Occipital lobe (tissue), 3 donors: ENCODE measurements at places on chromosomes 5 and 9.

- DNase-seq, result no peak
Observed at GRCh38 chr5:1295650-1296037, 776 bp upstream of the TERT start.

- DNase-seq, result no peak
Observed at GRCh38 chr9:127809540-127810377, 7.1 kb downstream of the FPGS start.

DNA sequence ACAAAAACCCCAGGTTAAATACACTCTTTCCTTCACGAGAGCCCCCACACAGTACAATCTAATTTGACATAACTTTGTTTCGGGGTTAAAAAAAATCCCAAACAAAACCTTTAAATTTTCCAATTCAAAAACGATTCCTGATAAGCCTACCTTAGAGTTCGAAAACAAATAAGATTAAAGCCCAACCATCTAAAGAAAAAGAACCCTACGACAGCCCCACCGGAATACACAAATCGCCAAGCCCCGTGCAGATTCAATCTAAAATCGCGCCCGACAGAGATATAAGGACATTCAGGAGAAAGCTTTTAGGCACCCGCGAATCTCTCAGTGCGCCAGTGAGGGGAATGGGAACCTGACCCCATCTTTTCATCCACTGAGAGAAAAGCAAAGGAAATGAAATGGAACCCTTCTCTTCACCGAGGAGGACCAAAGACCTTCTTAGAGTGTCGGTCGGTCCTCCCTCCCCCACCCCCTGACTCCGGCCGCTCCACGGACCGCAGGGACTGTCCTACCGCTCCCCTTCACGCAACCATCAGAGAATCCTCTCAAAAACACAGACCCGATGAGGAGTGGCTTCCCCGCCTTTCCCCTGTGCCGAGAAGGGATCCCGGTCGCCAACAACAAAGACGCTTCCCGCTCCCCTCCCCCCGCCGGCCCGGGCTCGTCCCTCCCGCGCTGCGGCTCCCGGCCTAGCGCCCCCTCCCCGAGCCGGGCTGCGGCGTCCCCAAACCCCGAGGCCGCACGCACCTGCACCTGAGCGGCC, 925 bp downstream of the ABHD17B start:
- peak; percentile 33 for DNase-seq

- no peak for DNase-seq
Observed at GRCh38 chr5:73946278-73946677, 320.3 kb downstream of the ARHGEF28 start.

GRCh38 chr9:132175431-132175830, 13.6 kb downstream of the NTNG2 start:
- no peak for DNase-seq

GRCh38 chr5:79005151-79005550, 20.0 kb upstream of the ARSB start:
- DNase-seq, result no peak

DNA sequence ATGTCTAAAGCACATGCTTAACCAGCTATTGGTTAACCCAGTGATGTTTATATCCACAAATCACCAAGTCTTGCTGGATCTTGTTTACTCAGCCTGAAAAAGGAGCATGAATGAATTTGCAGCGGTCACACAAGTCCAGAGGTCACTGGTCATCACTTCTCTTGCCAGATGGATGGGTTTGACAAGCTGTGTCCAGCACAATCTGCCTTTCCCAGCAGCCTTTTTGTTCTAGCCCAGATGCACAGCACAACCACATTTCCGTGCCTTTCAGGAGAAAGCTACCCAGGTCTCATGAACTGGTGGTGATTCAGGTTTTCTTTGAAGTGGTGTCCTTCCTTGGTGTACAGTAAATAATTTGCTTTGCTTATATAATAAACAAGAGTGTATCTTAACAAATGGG, 32.1 kb downstream of the TMEM252 start:
- no peak for DNase-seq

- no peak for DNase-seq
Observed at GRCh38 chr9:122367065-122367464, 3.8 kb upstream of the PTGS1 start.

- DNase-seq, result no peak
Observed at GRCh38 chr5:72507231-72507906, at the start of gene ZNF366. Gene ZNF366 (minus strand): TSS chr5:72507410. CDS start chr5:72461496, 45,914 bp downstream.

GRCh38 chr5:18281947-18282581, 647.8 kb downstream of the TAF11L14 start:
- DNase-seq, result no peak

DNA sequence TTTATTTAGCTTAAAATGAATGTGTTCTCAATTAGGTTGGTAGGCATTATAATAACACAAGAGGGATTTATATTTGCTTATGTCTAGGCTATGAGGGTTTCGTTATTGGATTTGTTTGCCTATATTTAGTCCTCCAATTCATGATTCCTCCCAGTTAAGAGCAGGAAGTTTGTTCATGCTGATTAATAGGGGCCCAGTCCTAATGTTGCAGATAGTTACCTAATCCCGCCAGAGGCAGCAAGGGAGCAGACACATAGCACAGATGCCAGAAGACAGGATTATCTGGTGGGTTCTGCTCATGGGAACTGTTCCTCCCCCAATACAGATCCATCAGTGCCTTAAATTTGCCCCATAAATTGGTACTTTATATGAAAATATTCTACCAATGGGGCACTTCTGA, 100.8 kb upstream of the TLE4 start:
- no peak for DNase-seq

DNA sequence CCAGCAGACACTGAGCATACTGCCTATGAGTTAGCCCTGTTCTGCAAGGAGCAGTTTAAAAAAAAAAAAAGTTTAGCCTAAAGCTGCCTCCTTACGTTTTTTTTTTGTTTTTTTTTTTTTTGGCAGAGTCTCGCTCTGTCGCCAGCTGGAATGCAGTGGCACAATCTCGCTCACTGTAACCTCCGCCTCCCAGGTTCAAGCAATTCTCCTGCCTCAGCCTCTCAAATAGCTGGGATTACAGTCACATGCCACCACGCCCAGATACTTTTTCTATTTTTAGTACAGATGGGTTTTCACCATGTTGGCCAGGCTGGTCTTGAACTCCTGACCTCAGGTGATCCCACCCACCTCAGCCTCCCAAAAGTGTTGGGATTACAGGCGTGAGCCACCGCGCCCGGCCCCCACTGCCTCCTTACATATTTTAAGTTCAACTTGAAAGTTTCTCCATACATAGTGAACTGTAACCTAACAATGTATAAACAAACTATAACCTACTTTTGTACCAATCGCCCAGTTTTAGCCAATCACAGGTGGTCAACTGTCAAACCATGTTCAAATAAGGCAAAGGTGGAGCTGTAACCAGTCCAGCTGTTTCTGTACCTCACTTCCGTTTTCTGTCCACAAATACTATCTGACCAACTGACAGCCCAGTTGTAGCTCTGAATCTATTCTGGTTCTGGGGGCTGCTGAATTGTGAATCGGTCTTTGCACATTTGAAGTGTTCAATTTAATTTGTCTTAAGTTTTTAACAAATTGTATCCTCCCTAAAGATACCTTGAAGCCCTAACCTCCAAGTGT, 17.1 kb downstream of the GKAP1 start:
- no peak for DNase-seq

- no peak for DNase-seq
Observed at GRCh38 chr9:12963537-12963936, 188.7 kb downstream of the LURAP1L start.

DNA sequence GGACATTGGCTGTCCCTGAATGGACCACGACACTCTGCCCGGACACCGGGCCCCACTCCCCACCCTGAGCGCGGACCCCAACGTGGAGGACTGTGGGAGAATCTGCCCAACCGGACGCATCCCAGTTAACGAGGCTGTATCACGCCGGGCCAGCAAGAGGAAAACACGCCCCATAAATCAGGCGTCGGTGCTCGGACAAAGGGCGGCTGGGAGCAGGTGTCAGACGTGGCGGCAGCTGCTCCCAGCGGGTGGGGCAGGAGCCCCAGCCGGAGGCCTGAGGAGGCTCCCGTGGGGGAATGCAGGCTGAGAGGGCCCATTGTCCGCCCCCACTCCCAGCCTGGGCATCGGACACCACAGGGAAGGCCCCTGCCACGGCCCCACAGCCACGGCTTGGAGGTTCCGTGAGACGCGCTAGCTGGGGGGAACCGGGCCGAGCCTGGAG, 19.2 kb downstream of the NOTCH1 start:
- peak; percentile 51 for DNase-seq

DNA sequence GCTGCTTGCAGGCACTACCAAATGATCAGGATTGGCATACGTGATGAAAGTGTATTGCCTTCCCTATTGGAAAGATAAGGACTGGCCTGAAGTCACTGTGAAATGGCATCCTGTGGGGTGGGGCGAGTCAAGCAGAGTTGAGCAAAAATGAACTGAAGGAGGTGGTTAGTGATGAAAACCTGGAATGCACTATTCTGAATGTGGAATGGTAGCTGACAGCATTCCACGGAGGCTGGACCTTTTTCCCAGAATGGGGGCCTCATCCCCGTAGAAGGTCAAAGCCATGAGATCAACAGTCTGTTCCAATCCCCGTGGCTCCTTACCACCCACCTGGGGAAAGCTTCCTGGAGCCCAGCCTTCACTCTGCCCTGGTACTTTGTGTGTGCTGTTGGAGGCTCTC, 37.7 kb downstream of the ASS1 start:
- no peak for DNase-seq

DNA sequence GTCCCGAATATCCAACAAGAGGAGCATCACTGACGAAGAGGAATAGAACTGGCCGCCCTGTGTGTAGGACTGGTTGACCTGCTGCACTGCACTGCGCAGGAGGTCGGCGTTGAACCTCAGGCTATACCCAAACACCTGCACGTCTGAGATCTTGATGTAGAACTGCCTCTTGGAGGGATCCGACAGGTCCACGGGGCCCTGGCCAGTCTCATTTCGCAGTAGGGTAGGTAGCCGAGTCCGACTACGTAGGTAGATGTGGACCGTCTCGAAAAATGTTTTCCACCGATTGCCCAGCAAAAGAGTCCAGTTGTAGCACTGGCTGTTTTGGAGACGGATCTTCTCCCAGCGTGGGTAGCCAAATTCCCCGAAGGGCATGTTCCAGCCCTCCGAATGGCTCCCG, 202.0 kb downstream of the BRINP1 start:
- DNase-seq, result no peak
